ENCODE measurements at places on chromosomes 7 and 10. TPM values are rescaled to one million over a fixed set of nuclear protein-coding genes. Genes with fewer than 3 reads are reported as not detected.

- DNase-seq: no peak
Measured at GRCh38 chr10:14215641-14216040, 115.1 kb downstream of the FRMD4A start.

The YKT6 gene
- total RNA-seq: 116 TPM

DNA sequence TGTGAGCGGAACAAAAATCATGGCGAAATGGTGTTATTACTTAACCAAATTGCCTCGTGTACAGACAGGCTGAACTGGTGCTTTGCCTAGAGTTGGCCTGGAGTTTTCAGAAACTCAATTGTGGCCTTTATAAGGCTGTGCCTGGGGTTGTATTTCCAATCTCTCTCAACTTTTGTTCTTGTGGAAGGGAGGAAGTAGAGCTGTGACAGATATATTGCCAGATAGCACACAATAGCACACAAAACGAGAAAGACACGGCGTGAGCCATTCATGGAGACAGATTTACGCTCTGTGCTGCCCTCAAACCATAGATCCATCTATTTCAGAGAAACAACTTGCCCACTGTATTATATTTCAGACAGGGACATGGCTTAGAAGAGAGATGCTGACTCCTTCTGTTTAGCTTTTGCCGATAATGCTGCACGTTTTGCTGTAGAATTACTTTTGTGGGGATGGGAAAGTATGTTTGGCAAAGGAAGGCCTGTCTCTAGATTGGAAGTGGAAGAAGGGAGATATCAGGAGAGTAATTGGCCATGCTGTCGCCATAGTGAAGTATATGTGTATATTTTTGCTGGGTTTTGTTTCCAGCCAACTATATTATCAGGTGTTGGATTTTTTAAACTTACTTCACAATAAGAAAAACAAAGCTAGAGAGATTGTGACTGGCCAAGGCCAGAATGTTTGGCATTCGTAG is 80.4 kb downstream of the AUTS2 start:
- no peak for DNase-seq

The ITIH5 gene
- 11.1 TPM for total RNA-seq

DNA sequence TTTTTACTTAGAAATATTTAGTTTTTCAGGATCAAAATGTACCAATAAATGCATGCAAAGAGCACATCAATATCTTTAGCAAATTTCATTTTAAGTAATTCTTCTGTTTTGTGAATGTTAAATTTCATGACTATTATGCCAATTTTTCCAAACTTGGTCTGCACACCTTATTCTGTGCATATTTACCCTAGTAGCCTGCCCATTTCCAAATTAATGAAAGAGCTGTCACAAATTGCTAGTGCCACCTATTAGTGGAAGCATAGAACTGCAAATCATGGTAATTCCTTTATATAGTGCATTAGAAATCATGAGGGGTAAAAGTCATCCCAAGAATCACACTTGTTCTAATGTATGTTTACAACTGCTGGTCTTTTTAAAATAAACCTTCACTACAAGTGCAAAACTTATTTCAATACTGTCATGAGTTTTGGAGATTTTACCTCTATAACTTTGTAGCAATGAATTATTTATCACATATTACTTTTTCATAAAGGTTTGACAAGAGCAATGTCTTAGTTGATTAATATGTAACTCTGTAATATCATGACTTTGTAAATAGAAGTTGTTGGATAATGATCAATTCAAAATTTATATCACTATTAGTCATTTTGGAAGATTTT is 5.7 kb downstream of the SEMA3A start:
- peak; percentile 36 for DNase-seq

The SLC25A40 gene
- 9.6 TPM for total RNA-seq

GRCh38 chr10:34861293-34862021 is 46.4 kb upstream of the PARD3 start:
- DNase-seq: no peak

Data from renal cortical epithelial cell (primary cell).